H54 (cell line): ENCODE measurements at places on chromosomes 11 and 22.

GRCh38 chr11:43907028-43907975 lies 26.7 kb downstream of the ALKBH3 start:
- no peak for DNase-seq

- DNase-seq: no peak
These were observed 34.2 kb downstream of the LRRC10B start for GRCh38 chr11:61542705-61543104.

DNA sequence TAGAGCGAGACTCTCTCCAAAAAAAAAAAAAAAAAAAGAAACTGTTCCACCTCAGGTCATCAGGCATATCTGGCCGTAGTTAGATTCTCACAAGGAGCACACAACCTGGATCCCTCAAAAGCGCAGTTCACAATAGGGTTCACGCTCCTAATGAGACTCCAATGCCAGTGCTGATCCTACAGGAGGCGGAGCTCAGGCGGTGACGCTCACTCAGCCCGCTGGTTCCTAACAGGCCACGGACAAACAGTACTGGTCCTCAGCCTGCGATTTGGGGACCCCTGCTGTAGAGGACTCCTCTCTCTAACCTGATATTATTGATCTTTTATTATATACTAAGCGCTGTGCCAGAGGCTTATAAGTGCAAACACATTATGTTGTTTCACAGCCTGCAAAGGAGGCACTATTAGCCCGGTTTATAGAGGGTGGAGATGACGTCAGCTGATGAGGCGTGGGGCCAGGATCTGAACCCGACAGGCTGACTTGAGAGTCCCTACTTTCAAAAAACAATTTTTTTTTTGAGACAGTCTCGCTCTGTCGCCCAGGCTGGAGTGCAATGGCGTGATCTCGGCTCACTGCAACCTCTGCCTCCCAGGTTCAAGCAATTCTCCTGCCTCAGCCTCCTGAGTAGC lies 4.9 kb upstream of the MAFF start:
- no peak for DNase-seq

DNA sequence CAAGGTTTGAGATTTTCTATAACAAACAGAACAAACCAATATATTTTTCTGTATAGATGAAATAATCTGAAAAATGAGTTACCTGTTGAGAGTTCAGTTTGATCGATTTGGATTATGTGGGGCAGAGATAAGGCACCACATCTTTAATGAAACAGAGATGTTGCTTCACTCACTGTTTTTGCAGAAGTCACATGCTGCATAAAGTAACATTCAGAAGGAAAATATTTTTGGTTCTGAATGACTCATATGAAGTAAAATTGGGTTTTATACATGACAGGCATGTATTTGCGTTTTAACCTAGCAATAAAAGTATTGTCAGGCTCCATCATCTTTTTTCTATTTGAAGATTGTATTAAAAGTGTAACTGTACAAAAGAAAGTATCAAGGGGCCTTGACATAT lies 77.8 kb downstream of the BBOX1 start:
- DNase-seq: no peak

- DNase-seq: no peak
These were observed at the start of gene GRAP2 for GRCh38 chr22:39900306-39901227. Gene GRAP2, plus strand, starts transcription at chr22:39901084. Its CDS starts 46,023 bp downstream, at chr22:39947107.

DNA sequence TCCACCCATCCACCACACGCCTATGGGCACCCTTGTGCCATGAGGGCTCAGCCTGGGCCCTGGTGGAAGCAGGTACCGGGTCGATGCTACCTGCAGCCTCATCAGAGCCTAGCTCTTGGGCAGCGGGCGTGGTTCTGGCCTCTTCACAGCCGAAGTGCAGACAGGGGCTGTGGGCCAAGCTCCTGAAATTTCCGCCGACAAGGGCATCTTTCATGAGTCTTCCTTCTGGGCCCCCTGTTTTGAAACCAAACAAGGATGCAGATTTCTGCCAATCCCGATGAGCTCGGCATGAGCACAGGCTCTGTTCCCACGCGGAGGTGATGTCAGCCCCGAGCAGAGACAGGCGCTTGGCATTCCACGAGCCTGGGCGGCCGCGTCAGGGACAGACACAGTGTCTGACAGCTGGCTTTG lies 22.6 kb upstream of the MGAT3 start:
- no peak for DNase-seq

DNA sequence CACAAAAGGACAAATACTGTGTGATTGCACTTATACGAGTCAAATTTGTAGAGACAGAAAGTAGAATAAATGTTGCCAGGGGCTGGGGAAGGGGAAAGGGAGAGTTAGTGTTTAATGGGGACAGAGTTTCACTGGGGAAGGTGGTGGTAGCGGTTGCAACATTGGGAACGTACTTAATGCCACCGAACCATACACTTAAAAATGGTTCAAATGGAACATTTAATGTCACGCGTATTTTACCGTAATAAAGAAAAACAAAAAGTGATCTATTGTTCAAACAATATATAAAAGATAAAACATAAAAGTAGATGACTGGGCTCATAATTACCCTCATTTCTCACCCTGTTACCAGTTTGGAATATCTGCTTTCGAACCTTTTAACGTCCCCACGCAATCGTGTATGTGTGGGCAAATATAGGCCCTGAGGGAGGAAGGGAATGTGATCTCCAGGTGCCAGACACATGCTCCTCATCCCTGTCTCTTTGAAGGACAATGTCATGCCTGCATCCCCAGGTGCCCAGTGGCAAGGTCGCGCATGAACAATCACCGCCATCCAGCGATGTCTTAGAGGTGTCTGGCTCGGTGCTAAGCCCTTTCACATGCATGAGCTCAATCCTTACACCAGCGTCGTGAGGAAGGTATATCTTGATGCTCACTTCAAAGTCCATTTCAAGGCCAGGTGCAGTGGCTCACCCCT lies 35.3 kb downstream of the LIF start:
- no peak for DNase-seq

- DNase-seq: no peak
These were observed 24.0 kb downstream of the RAB30 start for GRCh38 chr11:83047515-83048225.

GRCh38 chr11:34855021-34855753 lies 61.0 kb downstream of the APIP start:
- DNase-seq: no peak

GRCh38 chr11:89125298-89125697 lies 52.4 kb upstream of the TYR start:
- no peak for DNase-seq

DNA sequence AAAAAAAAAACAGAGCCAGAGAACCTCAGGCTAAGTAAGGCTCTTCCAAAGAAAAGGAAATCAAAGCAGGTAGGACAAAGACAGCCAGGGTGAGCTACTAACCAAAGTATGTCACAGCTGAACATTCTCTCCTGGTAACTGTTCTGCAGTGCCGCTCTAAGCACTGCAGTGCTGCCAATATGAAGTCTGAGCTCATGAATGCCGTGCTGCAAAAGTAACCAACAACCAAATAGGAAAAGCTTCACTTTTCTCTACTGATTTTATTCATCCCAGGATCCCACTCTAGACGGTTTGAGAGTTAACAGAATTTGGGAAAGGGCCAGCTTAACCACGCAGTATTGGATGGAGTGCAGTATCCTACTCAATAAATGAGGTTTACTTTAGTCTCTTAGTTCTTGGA lies 3.5 kb downstream of the SIK3 start:
- DNase-seq: no peak

- DNase-seq: no peak
These were observed 51.8 kb downstream of the ARFGAP3 start for GRCh38 chr22:42805016-42805997.

- DNase-seq: no peak
These were observed 56.2 kb downstream of the NFAM1 start for GRCh38 chr22:42375982-42376381.

DNA sequence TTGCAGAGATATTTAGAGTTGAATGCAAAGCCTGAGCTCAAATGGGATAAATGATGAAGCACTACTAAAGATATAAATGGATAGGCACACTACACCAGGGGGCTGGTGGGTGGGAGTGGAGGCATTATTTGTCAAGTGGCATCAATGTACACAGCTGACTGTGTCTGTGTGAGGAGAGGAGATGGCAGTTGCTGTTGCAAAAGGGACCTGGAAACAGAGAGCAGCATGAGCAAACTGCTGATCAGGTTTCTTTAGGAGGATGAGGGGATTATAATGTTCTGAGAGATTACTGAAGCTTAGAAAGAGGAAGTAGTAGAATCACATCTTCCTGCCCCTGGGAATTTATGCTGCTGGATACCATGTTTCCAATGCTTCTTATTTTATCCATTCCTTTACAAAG lies 39.4 kb upstream of the LIN7C start:
- DNase-seq: no peak

- DNase-seq: no peak
These were observed 3.9 kb downstream of the MDK start for GRCh38 chr11:46385169-46386004.
